ENCODE measurements at places on chromosomes 2 and 18.
A peak's percentile ranks its signal among the peaks of the same experiment; 100 is the strongest.

GRCh38 chr2:206274434-206275311, at the start of gene ZDBF2:
TSS of gene ZDBF2 (plus strand) at chr2:206274663. CDS start at chr2:206281850, 7,187 bp downstream.
- peak; percentile 18 for DNase-seq

GRCh38 chr18:63376538-63376937, 9.5 kb upstream of the KDSR start:
- DNase-seq, result no peak

DNA sequence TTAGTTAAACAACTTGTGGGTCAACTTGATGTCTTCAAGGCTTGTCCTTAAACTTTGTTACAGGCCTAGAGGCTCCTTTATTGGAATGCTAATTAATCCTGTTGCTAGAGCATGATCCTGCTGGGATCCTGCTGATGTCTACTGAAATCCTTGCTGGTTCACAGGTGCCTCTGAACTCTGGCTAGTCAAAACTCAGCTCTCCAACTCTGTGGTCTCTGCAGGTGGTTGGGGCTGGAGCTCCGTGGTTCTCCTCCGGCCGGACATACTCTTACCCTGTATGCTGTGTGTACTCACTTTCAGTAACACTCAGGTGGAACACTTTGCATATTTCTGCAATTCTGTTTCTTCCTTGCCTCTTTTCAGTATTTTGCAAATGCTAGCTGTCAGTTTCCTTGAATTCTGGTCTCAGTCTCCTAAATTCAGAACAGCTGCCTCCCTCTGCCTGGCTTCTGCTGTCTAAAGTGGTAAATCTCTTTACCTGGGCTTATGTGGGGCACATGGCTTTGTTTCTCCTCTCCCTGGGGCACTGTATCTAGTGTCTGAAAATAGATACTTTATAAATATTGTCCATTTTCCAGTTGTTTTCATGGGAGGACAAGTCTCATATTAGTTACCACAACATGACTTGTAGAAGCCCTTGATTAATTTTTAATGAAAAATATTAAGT, 113.0 kb downstream of the ATP9B start:
- DNase-seq, result no peak

DNA sequence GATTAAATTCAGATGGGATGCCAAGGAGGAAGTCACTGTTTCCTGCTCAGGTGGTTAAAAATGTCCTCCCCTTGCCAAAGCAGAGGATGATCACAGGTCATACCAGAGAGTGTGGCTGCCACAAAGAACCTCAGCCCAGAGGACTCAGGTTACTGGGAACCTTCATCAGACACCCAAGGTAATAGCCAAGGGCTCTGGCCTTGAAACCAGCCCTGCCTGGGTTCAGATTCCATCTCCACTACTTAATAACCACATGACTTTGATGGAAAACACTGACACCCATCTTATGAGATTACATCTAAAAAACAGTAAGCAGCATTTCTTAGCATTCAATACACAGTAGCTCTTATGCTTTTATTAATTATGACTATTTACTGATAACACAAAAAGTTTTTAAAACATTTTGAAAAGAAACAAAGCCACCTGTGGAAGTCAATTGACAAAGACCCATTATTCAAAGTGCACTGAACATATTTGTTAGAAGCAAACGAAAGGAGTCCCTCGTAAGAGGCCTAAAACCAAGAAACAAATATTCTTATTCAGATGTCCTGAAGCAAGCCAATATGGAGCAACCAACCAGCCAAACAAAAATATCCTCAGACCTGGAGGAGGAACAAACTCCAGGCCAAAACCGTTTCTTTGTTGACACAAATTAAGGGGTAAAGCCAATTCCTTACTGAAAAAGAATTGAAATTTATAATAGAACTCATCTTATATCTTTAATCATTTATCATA, 241.5 kb downstream of the RNF152 start:
- DNase-seq, result no peak

GRCh38 chr2:28982381-28982950, 1.4 kb downstream of the TOGARAM2 start:
- no peak for DNase-seq

DNA sequence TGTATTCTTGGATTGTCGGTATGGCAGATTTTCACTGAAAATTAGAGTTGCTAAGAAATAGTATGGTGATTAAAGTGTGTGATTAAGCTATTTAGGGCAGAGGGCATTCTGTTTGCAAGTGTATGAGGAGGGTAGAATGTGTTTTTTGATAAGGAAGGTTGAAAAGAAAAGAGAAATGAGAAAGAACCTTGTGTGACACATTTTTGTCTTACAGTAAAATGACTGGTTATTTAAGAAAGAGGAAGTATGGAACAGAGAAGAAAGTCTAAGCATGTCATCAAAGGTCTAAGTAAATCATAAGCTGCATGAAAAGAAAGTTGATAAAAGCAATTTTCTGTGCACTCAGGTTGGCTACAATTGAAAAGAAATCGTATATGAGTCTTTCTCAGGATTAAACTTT, 5.2 kb upstream of the RSAD2 start:
- no peak for DNase-seq

GRCh38 chr18:2978661-2979106, 34.3 kb downstream of the LPIN2 start:
- no peak for DNase-seq

DNA sequence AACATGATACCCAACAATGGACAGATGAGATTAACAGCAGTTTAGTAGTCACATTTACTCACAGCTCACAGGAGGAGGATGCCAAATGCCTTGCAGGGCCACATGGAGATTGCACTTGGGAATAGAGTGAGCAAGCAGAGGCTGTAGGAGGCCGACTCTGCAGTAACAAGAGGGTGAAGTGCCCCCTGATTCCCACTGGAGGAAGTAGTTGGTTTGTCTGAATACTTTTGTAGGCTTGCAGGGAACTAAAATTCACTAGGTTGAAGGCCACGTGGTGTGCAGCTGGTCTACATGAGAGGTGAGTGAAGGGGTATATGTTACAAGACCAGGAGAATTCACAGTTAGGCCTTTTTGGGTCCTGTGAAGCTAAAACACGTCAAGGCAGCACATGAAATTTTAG, 419.3 kb upstream of the TNP1 start:
- no peak for DNase-seq

- no peak for DNase-seq
Observed at GRCh38 chr2:127654084-127654837, 8.3 kb downstream of the GPR17 start.

GRCh38 chr2:180657054-180657453, 323.4 kb upstream of the UBE2E3 start:
- no peak for DNase-seq

DNA sequence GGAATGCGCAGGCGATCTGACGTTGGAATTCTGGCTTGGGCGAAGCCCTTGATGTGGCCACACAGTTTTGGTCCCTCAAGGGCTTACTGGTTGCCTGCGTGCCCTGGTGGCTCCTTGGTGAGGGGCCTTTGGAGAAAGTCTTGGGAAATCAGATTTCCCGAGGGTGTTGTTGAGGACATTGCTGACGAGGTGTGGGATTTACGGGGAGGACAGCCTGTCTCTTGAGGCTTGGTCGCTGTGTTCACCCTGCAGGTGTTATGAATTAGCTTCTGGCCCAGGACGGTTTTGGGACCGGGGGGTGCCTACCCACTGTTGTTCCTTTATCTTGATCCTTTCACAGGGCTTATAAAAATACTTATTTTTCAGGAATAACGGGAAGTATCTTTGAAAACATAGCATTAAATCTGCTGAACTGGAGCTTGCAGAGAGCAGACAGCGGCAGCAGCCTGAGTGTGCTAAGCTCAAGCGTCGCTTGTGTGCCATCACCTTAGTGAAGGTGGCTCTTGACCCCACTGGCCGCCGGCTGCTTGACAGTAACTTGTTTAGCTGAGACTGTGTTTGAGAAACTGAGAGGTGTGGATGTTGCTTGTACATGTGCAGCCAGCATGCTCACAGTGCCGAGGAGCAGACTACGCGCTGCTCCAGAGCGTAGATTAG, 4.2 kb downstream of the CTDP1 start:
- DNase-seq, result no peak

DNA sequence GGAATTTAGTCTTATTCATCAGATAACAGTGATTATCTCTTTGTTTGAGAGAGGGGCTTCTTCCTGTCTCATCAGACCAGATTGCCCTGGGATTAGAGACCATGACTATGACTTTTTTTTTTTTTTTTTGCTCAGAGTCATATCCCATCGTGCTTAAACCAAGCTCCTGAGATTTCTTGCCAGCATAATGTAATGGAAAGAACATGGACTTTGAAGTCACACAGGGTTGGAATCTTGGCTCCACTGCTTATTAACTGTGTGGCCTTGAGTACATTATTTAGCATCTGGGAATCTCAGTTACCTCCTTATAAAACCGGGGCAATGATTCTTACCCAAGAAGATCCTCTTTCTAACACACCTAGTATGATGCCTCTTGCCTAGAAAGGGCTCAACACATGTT, 268.3 kb downstream of the DYSF start:
- no peak for DNase-seq

GRCh38 chr2:231692847-231693246, 15.5 kb upstream of the PTMA start:
- no peak for DNase-seq

DNA sequence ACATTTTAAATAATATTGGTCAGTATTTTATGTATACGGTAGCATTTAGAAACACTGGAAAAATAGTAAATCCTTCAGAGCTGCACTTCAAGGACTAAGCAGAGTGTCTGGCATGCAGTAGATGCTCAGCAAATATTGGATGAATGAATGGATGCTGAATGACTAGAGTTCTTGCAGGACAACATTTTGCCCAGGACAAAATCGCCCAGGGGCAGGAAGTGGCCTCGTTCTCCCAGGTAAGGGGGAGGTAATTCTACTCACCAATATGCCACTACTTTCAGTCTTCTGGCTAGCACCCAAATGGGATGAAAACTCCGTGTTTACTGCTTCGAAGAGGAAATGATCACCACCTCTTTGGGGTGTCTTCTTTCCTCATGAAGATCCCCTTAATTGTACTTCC, 4.0 kb upstream of the DGUOK start:
- no peak for DNase-seq

- no peak for DNase-seq
Observed at GRCh38 chr2:237096911-237097310, 11.2 kb downstream of the COPS8 start.

- DNase-seq, result no peak
Observed at GRCh38 chr2:6557737-6558136, 308.0 kb downstream of the CMPK2 start.

GRCh38 chr2:17084877-17085276, 419.2 kb upstream of the CYRIA start:
- no peak for DNase-seq

- no peak for DNase-seq
Observed at GRCh38 chr2:109695290-109695689, 81.1 kb downstream of the SOWAHC start.

DNA sequence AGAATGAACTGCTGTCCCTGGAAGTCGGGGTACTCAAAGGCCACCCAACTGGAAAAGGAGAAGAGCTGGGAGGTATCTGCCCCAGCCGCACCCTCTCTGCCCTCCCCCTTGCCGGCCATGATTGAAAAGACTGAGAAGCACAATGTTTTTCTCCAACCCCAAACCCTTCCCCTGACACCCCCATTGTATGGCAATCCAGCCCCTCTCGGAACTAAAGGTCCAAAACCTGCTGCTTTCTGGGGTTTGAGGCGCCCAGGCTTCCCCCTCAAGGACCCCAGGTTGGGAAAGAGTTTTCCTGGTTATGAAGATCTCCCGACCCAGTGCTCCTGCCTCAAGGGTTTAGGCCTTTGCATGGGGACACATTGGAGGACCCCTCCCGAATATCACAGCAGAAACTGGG, 1.0 kb downstream of the CRYBA2 start:
- no peak for DNase-seq

DNA sequence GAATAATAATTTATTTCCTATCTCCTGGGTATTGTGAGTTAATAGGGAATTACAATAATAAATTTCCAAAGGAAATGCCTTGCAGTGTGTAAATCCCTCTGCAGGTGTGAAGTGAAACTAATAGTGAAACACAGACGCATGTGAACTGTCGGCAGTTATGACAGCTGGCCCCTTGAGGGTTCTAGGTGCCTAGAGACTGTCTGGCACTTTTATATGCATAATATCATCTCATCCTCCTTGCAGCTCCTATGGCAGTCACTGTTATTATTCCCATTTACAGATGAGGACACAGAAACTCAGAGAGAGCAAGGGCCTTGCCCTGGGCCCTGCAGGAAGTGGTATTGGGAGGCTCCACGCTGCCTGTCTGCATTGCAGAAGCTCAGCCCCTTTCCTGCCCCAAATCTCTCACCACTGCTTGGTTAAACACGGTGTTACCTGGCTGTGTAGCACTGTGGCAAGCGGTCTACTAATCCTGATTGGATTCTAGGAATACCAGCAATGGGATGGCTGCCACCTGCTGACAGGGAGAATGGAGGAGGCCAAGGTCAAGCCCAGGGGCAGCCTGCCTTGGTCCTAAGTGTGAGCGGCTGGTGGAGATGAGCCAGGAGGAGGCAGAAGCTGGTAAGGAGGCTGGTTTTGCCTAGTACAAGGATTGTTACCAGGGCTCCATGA, 32.8 kb upstream of the ACKR3 start:
- no peak for DNase-seq

GRCh38 chr2:213991453-213992108, 419.3 kb upstream of the VWC2L start:
- no peak for DNase-seq

GRCh38 chr18:48953104-48953706, 2.4 kb upstream of the SMAD7 start:
- DNase-seq, result no peak

GRCh38 chr2:207505171-207505570, 24.6 kb upstream of the CREB1 start:
- no peak for DNase-seq

GRCh38 chr2:105660489-105660888, 84.2 kb upstream of the NCK2 start:
- no peak for DNase-seq

- no peak for DNase-seq
Observed at GRCh38 chr2:171334171-171334570, 99.6 kb downstream of the METTL8 start.

DNA sequence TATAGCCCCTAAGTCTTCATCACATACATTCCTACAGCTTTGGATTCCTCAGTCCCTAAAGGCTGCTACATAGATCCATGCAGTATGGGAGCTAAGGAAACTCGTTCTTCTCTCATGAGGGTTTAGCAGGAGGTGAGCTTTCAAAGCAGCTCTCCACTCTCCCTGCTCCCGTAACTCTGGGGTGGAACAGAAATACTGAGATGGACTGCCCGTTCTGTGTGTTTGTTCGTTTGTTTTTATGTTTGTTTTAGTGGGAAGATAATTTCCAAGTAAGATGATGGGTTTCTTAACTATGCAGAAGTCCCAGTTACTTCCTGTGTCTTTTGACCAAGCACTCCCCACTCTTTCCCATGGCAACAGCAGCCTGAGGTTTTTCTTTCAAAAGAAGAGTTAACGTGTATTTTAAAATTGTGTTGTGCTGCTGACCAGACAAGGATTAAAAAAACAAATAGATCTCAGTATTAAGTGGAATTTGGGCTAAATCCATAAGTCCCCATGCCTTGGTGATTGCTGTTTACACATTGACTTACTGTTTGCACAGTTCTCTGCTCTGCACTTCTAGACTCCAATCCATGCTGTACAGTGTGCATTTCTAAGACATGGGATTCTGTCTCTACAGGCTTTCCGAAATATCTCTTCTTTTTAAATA, 156.4 kb upstream of the SH3BP4 start:
- DNase-seq, result no peak

Measured in activated T-helper 9 cell treated with anti-CD3 and anti-CD28 coated beads, Interleukin-2, amount 50 U/mL, for 16 hours (primary cell).